ENCODE measurements at places on chromosomes 5 and 9.

DNA sequence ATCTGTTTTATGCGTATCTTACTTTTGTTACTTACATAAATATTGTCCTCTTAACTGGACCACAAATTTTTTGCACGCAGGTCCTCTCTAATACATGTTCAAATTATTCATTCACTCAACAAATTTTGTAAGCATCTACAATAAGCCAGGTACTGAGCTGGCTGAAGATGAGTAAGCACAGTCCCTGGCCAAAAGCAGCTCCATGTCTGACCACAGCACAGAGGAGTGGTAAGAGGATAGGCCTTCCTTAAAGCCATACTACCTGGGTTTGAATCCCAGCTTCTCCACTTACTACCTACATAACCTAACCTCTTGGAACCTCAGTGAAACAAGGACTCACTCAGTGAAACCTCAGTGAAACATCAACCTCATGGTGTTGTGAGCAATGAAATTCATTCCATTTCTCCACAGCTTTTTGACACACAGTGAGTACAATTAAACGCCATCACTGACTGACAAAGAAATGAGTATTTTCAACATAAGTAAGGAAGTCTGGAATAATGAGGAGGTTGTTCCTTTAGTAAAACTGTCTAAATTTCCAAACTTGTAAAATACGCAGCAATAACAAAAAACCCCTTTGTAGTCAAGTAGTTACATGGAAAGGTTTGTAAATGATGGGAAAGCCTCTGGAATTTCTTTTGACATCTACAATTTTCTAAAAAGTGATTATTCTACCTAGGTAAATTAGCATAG is 15.0 kb downstream of the PTAR1 start:
- no peak for DNase-seq

DNA sequence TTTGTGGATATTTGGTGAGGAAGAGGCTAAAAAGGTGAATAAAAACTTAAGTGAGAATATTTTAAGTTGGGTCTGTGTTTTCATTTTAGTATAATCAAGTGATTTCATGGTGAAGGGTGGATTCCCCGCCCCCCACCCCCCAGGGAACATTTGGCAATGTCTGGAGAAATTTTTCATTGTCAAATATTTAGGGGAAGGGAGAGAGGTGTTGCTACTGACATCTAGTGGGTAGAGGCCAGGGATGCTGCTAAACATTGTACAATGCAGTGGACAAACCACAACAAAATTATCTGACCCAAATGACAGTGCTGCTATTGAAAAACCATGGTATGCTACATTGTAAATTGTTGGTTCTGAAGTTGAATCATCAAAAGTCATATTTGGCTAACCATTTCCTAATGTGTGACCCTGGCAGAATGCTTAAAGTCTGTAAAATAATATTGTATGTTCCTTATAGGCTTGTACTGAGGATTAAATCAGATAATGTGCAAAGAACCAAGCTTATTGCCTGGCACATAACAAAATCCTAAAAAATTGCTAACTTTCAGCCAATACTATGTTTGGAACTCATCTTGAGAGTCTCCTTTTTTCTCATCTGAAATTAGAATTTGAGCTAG is 5.6 kb downstream of the C5orf24 start:
- DNase-seq = peak; percentile 79

- DNase-seq = no peak
Measured at GRCh38 chr5:160478163-160478562, 56.5 kb downstream of the PTTG1 start.

- no peak for DNase-seq
Measured at GRCh38 chr9:5402217-5402616, 35.5 kb downstream of the PLGRKT start.

DNA sequence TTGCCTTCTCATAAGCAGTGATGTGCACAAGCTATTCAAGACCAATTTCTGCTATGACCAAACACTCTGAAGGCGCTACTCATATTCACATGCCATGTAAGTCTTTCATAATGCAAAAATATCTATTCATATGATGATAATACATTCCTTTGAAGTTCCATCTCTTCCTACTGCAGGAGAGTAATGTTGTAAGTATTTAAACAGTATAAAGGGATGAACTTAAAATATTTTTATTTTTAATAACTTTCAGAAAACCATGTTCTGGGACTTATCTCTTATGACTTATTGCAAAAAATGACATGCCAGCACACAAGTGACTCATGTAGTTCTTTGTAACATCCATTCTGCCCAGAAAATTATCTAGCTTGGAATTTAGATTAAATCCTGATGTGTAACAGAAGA is 376.4 kb downstream of the KCTD16 start:
- peak; percentile 77 for DNase-seq

DNA sequence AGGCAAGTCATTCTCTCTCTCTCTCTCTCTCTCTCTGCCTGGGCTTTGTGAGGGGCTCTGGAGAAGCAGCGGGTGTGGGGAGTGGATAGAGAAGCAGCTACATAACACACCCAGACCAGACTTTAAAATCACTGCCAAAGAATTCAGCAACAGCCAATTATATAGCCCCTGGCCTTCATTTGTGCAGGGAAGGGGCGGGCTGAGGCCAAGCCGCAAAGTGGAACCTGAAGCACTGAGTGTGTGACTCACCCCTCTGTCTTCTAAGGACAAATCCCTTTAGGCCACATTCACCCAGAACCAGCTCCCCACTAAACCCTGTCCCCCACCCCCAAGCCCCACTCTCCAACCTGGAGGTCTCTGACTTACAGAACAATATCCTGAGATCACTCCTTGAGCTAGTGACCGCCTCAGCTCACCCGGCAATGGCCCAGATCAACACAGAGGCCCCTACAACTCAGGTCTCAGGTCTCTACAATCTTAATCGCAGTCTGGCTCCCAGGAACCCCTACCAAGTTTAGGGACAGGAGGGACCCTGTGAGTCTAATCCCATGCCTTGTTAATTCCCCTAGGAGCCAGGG is 6.0 kb downstream of the B4GALT1 start:
- peak; percentile 97 for DNase-seq

GRCh38 chr9:136140046-136140445 is 21.4 kb upstream of the TMEM250 start:
- no peak for DNase-seq

Measured in adipocyte (in vitro differentiated cells).